ENCODE measurements at places on chromosomes 1 and 21.

DNA sequence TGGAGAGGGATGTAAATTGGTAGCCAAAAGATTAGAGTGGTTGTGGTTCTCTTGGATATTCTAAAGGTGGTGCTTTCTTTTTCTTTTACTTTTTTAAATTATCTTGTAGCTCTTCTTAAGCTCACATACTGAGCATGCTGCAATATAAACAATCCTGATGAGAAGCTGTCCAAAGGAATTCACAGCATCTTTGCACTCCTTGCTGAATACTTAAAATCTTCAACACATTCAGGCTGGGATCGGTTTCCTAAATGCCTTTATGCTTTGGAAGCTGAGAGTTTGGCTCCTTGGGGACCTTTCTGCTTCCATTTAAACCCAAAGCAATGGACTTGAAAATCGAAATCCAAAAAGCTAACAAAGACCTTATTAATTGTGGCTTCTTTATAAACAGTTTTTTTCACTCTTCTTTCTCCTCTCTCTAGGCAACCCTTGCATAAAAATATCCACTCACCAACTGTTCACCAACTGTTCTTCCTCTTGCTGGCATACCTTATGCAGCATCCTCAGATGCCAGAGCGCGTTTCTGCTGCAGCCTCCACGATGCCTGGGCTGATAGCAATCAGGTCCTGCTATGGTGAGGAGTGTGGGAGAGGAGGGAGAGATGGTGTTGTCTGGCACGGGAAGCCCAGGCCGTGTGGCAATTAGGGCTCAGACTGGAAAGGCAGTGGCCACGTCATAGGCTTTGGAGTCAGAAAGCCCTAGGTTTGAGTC, 535.8 kb upstream of the DAB1 start:
- DNase-seq = no peak

DNA sequence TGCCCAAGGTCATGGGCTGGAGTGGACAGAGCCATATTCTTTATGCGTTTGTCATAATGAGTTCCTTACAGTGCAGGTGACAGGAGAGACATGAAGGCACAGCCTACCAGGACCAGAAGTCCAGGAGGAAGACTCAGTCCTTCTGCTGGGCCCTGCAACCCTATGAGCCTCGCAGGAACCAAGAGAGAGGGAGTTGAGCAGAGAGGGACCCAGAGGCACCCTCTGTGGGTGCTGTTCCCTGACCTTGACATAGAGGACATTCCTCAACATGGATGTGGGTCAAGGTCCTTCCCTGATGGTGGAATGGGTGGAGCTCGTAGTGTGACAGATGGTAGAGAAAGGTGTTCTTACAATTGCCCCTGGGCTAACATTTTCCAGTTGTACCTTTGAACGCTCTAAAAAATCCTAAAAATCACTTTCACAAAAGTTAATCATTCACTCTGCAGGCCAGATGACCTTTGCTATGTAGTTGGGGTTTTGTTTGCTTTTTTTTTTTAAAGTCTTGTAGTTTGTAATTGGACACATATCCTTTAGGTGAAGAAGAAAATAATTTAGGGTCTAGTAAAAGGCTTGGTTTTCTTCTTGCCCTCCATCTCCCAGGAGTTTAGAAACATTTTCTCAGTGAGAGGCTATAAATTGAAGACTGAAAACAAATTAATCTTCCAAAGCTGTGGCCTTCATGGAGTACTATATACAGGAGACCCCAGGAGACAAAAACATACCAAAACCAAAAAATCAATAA, 41.9 kb downstream of the MAB21L3 start:
- no peak for DNase-seq

DNA sequence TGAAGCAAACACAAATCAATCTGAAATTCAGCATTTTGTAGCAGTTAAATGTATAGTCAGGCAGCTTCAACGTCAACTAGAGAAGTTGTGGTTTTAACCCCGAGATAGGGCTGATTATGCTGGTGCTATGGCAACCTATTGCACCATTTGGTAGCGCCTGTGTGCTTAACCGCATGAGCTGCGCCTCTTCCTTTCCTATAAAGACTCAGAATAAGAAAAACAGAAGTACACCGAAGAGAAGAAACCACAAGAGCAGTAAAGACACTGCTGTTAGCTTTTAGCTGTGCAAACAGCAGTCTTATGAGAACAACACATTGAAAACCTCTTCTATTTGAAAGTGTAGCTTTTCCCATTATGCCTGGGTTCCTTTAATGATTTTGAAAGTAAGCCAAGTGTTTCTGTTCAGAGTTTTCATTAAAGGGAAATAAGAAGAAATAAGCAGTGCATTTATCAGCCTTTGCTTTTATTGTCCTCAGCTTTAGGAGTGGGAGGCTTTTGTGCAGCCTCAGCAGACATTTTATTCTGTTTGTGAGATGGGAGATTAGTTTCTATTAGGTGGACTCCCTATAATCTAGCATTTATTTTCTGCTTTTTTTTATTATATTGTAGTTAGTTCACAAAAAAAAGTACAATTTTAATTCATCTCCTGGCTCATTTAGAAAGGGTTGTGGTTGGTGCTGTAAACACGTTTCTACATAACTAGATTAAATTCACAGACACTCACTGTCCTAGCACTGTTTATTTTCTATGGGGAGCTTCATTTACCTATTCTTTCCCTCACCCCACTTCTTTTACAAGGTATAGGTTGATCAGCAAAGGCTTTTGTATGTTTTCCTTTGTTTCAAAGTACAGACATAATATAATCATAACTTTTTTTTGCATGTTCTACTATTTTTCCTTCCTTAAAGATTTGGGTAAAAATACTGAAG, 43.3 kb downstream of the PTPRC start:
- no peak for DNase-seq

DNA sequence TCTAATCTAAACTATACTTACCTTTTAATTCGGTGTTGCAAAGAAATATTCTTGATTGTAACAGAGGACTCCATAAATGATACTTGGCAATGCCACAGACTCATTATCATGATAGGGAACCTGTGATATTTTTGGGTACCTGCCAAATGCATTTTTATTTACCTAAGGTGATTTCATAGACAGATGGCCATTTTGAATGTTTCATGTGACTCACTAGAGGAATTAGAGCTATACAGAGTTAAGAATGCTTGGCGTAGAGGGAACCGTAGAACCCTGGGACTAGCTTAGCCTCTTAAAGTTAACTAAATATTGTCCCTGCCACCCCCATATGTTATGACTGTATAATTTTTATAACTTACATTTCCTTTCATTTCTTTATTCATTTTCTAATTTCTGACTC, 136.1 kb downstream of the DISP1 start:
- no peak for DNase-seq

DNA sequence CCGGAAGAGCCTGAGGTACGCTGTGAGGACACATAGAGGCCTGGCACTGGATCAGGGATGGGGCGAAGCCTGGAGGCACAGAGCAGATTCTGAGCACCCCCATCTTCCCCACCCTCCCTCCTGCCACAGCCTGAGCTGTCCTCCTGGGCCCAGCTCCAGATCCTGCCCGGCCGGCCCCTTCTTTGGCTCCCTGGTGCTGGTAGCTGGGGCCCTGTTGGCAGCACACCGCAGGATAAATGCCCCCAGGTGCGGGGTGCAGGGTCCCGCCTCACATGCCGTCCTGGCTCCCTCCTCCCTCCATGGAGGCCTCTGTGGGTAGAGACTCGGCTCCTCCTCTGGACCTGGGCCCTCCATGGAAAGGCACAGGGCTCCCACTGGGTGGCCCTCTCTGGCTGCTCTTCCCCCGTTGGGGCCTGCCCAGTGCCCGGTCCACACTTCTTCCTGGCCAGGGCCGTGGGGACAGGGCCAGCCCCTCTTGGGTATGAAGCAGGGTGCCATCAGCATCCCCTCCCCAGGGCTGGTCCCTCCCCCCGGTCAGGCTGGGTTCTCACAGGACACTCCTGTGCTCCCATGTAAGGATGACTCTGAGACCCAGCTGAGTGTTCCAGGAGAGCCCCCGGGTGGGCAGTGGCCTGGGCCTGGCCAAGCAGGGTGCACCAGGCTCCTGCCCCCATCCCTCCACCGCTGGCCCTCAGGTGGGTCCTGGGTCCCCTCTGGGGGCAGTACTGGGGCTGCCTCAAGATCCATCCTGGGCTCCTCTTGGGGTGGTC, 1.1 kb upstream of the OBSCN start:
- DNase-seq = no peak

- no peak for DNase-seq
These were observed 406.7 kb downstream of the RPS6KC1 start for GRCh38 chr1:213457733-213458132.

GRCh38 chr1:22556391-22557104, 6.7 kb upstream of the EPHA8 start:
- peak; percentile 57 for DNase-seq

DNA sequence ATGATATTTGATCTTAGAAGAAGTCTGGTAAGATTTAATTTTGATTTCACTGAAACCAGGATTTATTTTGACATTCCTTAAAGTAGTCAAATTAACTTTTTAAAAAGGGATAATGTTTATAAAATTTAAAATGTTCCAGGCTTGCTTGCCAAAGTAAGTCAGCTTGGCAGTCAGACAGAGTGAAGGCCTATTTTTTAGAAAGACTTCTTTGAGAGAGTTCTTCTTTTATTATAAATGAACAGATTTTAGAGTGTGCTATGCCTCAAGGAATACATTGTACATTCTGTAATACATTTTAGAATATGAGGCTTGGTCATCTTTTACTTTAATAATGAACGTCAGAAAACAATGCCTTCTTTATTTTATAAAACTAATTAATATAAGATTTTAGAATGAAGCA, 138.7 kb downstream of the DISP1 start:
- DNase-seq = no peak

- DNase-seq = no peak
These were observed 33.2 kb downstream of the OTUD7B start for GRCh38 chr1:149977345-149977744.

DNA sequence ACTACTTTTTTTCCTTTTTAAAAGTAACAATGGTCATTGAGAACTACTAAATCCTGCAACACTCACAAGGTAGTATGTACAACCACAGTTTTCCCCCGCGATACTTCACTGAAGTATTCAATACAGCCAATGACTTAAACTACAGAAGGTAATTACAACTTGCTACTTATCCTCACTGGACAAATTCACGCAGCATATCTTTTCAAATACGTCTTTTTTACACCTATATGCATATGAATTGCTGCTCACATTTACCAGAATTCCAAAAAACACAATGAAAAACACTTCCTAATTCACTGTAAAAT, 12.4 kb downstream of the NRIP1 start:
- no peak for DNase-seq

DNA sequence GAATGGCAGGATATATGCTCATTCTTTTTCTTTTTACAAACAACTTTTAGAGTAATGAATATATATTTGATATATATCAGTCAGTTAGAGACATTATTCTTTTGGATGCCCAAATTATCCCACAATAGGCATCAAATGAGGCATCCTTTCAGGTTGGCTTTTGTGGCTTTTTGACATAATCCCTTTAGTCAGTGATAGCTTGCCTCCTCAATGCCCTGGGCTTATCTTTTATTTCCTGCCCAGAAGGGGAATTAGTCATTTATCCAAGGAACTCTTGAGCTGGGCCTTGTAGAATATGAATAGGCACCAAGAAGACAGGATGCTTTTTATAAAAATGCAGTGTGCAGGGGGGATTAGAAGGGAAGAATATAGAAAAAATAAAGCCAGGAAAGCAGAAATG, 22.2 kb downstream of the EPHX4 start:
- no peak for DNase-seq

GRCh38 chr1:7319196-7319595, 451.9 kb upstream of the VAMP3 start:
- DNase-seq = no peak

- no peak for DNase-seq
These were observed 8.7 kb downstream of the GBP4 start for GRCh38 chr1:89190017-89190416.

- DNase-seq = no peak
These were observed 223.4 kb downstream of the DSCAM start for GRCh38 chr21:40623528-40623927.

GRCh38 chr1:29382851-29383745, 146.8 kb downstream of the PTPRU start:
- DNase-seq = no peak

GRCh38 chr1:199954699-199955098, 72.8 kb upstream of the NR5A2 start:
- DNase-seq = peak; percentile 63

- DNase-seq = no peak
These were observed 3.5 kb downstream of the SLAMF7 start for GRCh38 chr1:160742428-160743127.

- DNase-seq = no peak
These were observed 15.2 kb downstream of the PLPPR4 start for GRCh38 chr1:99279525-99279924.

DNA sequence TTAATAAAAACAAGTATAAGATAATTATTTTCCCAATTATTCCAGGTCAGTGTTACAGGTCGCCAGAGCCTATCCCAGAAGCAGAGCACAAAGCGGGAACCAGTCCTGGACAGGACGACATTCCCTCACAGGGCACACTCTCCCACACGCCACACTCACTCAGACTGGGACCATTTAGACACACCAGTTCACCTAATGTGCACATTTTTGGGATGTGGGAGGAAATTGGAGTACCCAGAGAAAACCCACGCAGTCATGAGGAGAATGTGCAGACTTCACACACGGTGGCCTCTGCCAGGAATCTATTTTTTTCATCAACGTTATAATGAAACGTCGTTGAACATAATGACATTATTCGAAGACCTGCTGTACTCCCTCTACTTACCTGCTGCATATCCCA, 20.5 kb upstream of the NRDC start:
- no peak for DNase-seq

DNA sequence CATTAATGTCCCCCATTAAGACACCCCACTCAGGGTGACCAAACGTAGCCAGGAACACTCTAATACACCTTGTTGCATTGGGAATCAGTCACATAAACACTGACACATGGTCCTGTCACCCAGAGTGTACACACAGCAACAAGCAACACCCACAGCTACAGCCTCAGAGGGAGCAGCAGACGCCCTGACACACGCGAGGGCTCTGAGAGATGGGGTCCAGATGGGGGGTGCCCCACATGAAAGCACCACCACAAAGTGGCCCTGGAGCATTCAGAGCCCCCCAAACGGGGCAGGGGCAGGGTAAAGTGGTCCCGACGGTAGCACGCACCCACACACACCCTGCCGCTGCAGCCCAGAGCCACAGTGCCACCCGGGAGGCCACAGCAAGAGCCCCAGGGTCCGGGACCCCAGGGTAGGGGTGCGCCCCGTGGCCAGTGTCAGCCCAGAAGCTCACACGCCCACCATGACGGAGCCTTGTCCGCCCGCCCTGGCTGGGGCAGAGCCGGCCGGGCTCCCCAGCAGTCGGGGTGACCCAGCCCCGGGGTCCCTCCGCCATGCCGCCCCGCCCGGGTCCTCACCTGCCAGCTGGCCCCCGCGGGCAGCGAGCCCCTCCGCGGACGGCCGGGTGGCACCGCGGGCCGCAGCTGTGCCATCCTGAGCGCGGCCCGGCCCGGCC, 47.3 kb downstream of the RAP1GAP start:
- DNase-seq = no peak

DNA sequence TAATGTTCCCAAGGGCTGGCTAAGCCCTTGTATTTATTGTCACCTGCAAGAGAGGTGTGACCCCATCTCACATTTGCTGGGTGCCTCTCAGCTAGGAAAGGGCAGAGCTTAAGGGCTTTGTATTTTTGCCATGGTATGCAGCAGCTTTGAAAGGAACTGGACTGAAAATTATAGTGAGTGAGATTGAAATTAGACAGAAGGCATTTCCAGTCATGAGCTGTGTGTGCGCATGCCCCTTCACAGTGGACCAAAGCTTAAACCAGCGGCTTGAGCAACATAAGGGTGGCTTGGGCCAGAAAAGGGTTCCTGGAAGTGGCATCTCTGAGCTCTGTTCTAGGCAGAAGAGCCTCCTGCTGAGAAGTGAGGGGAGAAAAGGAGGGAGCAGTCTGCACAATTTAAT, 19.8 kb downstream of the MYOG start:
- no peak for DNase-seq

- no peak for DNase-seq
These were observed 15.8 kb downstream of the TINAGL1 start for GRCh38 chr1:31592132-31592531.

All from H1 (cell line).